ENCODE measurements at places on chromosomes 3 and 15.

GRCh38 chr3:39383045-39383880, at the start of gene SLC25A38:
Gene SLC25A38, plus strand, starts transcription at chr3:39383370. Its CDS starts 355 bp downstream, at chr3:39383725.
- peak; percentile 93 for DNase-seq

DNA sequence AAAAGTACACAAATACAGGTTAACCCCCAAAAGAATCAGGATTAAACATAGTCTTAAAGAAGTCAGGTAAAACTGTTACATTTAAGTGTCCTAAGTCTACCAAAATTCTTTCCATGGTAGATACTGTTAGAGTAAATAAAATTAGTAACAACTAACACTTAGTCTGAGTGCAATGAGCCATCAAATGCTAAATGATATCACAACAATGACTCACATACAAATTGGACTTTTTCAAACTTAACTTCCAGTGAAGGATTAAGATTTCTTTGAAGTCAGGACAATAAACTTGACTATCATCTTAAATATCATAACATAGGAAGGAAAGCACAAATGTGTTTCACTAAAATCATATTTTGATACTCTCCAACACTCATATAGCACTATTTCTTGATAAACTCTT, 43.9 kb downstream of the ZNF148 start:
- no peak for DNase-seq

- no peak for DNase-seq
Measured at GRCh38 chr15:67753891-67754290, 71.4 kb upstream of the SKOR1 start.

DNA sequence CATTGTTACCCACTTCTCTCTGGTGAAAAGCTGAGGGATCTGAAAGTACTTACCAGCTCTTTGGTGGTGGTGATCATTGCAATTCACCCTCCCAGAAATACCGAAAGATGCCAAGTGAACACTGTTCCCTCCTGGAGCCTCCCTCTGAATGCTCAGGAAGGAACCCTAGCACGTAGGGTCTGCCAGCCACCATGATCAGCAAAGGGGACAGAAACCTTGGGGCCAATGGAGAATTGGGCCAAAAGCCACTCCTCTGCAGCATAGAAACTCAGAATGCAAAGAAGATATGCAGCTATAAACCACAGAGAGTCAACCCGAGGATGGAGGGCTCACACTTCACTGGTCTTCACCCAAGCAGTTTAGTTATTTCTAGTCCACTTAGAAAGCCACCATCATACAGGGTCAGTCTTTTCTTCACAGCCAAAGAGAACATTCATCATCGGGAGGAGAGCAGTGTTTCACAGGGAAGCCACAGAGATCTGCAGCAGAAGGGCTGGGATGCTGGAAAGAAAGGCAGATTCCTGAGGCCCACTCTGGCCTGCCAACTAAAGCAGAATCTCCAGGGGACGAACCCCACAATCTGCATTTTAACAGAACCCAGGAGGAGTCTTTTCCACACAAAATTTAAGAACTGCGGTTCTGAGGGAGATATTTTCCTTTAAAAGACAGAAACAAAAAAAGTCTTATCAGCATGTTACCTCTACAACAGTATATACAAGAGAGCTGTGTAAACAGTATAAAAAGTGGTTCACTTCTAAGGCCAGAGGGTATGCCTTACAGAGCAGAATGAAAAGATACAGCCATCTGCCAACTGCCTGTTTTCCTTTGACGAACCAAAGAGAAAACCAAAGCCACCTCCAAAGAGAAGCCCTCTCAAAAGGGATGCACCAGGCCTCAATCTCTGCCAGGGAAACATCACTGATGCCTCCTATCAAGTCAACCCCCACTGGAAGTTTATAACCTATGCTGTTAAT, 11.3 kb downstream of the TBC1D2B start:
- peak; percentile 91 for DNase-seq

GRCh38 chr3:178388473-178388872, 147.8 kb upstream of the KCNMB2 start:
- DNase-seq: no peak

DNA sequence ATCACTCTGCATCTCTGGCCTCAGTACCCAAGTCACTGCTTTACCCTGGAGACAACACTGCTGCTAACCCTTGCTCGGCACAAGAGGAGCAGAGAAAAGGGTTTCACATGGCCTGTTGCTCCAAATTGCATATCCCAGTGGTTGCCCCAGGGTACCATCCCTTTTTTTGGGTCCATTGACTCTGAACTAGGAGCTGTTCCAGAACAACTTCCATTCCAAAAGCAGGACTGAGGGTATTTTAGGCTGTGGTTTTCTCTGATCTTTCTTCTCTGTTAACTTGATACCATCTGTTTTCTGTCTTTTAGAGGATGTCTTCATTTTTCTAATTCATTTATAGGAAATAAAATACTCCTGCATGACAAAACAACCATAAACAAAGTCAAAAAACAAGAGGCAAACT, 17.3 kb upstream of the RYK start:
- DNase-seq: no peak

GRCh38 chr3:55486101-55486856, 827 bp downstream of the WNT5A start:
- no peak for DNase-seq

DNA sequence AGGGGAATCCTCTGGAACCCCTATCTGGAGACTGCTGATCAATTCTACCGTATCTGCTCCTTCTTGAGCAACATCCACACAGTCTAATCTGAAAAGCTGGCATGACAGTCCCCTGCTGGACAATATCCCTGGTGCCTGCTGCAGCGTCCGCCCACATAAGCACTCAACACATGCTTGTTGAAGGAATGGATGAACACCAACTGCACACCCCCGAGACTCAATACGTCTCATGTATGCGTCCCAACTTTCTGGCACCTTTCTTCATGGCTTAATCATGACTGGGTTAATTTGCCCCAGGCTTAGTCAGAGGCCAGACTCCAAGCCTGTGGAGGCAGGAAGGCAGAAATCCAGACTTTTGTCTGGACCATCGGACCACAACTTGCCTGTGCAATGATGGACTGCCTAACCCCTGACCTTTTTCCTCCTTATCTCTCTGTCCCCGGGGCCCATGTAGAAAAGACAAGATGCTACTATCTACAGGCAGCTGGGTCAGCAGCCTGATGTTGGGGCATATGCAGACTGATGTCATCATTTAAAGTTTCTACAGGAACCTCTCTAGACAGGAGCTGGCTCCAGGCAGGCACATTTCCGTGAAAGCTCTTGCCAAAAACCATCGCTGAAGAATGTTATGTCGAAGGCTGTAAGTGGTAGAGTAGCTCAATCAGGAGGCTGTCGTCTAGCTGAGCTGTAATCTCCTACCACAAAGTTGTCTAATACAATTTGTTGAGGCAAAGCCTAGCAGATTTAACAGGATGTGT, 114.1 kb upstream of the TPM1 start:
- DNase-seq: no peak

DNA sequence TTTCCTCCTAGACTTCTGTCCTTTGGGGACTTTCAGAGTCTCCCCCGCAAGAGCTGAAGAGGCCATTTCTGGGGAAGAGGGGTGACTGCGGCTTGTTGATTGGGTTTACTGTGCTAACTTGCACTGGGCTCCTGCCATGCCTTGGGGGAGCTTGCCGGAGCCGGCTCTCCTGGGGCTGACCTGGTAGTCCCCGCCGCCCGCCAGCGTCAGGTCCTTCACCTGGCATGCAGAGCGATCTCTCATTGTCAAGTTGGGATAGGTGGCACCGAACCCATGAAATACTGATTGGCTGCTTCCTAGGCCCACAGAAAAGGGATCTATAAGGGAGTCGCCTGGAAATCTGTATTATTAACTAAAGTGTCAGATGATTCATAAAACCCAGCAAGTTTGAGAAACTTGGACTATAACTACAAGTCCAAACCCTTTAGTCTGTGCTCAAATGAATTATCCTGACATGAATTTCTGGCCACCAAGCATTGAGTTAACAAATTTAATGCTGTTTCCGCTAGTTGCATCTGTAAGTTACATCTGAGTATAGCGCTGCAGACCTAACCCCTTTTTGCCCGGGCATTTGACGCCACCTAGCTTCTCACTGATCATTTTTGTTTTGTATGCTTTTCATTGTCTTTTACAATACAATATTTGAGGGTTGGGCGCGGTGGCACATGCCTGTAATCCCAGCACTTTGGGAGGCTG, 607 bp upstream of the IMP3 start:
- peak; percentile 74 for DNase-seq

GRCh38 chr3:125443923-125444322, 68.8 kb upstream of the ZNF148 start:
- DNase-seq: no peak

DNA sequence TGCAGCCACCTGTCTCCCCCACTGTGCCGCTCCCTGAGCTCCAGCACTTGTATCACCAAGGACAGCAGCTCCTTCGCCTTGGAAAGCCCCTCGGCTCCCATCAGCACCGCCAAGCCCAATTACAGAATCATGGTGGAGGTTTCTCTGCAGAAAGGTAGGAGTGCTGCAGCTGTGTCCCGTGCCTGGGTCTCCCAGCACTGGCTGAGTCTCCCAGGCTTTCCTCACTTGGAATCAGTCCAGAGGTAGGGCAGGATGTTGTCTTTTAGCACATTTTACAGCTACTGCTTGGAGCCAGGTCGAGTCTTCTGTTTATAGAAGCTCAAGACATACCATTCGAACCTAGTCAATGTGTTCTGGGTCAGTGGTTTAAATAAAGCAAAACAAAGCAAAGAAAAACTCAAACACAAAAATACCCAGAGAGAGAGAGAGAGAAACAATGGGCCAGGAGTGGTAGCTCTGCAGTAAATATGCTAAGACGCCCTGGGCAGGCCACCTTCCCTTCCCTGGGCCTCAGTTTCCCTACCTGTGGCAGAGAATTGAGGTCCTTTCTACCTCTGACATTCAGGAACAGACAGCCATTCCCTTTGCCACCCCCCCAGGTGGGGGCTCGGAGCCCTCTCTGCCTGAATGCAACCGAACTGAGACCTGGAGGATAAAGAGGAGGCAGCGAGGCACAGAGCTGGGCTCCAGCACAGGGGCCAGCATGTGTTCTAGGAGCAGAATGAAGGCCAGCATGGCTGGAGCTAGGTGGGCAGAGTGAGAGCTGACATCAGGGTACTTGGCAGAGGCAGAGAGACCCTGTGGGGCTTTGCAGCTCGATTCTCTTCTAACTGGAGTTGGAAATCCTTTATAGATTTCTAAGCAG, 44.1 kb downstream of the STARD5 start:
- no peak for DNase-seq

- DNase-seq: no peak
Measured at GRCh38 chr3:59968513-59969045, 918.8 kb upstream of the CFAP20DC start.

GRCh38 chr3:26061947-26062346, 272.1 kb downstream of the OXSM start:
- no peak for DNase-seq

DNA sequence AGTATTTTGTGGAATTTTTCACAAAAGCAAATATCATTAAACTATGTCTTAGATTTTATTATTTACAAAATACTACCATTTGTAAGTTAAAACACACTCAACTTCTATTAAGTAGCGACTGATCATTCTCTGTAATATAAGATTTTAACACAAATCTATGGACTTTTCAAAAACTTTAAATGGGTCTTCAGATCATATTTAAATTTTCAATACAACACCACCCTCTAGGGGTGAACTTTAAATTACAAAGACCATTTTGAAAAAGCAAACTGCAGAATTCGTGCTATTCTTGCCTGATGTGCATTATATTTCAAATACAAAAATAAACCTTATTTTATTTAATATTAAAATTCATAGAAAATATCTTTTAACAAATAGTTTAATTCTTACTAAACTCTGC, 8.2 kb upstream of the VGLL4 start:
- peak; percentile 42 for DNase-seq

- DNase-seq: no peak
Measured at GRCh38 chr3:99520513-99520912, 117.9 kb upstream of the COL8A1 start.

DNA sequence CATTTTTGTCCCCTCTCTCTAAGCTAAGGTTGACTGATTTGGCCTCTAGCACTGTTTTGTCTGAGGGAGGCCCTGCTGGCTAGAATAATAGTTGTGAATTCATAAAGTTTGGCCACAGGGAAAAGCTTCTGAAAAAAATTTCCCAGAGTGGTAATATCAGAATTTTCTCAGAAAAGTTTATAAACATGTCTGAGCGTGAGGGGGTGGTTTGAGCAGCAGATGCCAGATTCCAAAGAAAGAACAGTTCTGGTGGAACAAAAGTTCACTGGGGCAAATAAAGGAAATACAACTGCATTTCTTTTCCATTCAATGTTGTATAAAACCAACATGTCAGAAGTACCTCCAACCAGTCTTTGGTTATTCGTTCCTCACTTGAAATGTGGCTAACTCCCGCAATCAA, 61.2 kb downstream of the CLDN1 start:
- no peak for DNase-seq

- peak; percentile 25 for DNase-seq
Measured at GRCh38 chr15:22958487-22959280, 21.5 kb downstream of the CYFIP1 start.

DNA sequence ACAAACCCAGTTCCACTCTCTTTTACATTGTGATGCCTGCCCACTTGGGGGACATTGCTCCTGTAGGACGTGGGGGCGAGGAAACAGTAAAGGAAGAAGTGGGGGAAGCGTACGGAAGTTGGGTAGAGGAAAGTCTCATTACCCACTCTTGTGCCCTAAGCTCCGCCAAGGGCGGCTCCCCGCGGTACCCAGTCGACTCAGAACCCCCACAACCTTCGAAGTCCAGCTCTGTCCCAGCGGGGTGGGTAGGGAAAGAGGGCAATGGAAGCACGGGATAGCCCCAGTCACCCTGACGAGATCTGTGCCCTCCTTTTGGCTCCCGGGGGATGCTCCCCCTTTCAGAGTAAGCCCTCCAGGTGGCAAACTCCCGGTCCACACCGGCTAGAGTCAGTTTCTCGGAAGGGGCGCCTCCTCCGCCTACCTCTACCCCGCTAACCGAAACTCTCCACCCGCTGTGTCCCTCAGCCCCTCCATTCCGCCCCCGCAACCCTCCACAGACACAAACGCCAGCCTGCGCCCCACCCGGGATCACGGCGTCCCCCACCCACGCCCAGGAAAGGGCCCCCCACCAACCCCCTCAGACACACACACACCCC, 527 bp downstream of the CSNK1G1 start:
- DNase-seq: peak; percentile 17

DNA sequence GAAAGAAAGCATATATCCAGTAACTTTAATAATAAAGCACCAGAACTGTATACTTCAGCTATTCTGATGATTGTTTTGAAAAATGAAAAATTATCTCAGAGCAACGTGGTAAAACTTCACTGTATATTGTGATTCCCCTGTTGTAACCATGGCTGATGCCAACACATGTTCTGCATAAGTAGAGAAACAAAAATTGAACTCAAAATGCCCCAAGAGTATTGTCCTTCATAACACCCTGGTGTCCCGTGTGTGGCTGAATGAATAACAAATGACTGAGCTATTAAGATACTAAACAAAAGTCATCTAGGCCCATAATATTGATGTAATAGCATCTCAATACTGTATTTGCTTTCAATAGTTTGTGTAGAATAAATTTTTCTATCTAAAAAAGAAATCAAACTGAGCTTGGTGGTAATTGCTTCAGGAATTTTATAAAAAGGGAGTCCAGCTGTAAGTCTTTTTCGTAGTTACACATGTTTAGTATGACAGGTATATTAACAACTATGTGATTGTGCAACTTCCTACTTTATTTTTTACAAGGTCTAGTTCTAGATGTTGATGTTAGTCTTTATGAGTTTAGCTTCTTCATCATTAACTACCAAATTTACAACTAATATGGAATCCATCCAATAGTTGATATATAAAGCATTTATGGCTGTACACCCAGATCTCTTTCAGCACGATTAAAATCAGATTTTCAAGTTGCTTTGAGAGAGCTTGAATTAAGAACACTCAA, 623.8 kb upstream of the AGTR1 start:
- DNase-seq: no peak

Data from GM12865 (cell line).